Activated T-cell treated with anti-CD3 and anti-CD28 coated beads, Interleukin-2, amount 50 U/mL, for 4 hours (primary cell): ENCODE measurements at places on chromosomes 2 and 18.

DNA sequence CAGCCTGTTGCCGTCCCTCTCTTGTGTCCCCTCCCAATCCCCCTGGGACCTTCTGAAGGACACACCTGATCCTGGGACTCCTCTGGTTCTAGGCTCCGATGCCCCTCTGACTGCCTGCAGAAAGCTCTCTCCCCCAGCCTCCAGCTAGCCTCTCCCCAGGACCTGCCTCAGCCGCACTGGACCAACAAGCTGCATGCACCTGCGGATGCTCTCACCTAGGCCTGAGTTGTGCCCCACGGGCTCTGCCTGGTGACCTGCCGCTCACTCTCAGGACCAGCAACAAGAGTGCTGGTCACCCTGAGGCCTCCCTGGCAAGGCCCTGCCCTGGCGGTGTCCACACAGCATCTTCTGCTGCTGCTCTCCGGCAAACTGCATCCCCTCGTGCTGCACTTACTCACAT, 63.0 kb downstream of the EIPR1 start:
- no peak for DNase-seq

DNA sequence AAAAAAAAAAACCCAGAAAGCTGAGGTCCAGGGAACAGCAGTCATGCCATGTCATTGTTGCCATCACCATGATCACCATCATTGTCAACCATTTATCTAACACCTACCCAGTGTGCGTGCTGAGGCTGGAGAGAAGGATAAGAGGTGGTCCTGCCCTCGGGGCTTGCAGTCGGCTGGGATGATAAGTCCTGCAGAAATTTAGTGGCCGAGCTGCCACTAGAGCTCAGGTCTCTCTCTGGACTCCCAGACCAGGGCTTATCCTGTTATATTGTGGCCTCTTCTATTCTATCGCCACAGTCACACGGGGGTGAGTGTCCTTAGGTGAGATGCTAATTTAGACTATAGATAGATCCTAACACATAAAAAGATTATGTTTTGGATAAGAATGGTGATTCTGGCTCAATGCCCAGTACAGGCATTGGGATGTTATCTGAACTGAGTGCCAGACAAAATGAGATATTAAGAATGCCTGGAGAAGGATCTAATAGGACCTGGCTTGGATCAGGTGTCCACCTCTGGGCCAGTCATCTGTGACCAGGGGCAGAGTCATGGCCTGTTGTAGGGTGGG, 43.2 kb upstream of the YWHAQ start:
- no peak for DNase-seq

DNA sequence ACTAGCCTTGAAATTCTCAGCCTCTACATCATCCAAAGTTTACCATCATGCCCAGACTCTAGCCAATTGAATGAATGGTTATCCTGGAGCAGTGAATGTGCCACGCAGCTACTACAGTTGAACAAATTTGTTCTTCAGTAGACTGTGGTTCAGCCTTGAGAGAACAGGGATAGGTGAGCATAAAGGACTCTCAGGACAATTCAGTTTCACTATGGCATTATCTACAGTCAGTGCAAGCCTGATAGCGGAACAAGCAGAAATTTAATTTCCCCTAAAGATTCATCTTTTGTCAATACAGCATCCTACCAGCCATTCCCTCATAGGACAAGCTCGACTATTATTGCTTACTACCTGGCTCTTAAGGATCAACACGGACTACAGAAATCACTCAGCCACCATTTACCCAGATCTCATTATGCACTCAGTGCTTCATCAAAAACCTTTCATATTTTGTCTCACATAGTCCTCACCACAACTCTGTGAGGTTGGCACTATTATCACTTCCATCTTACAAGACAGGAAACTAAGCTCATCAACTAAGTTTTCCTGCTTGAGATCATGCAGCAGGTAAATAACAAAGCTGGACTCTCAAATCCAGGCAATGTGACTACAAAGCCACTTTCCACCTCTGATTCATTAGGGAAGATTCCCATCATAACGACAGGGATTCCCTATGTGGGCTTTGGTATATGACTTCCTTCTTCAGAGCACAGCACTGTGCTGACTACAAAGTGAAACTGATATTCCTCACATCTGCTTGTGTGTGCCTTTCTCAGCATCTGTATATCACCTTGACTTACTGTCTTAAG, 181.5 kb upstream of the ACVR2A start:
- no peak for DNase-seq

DNA sequence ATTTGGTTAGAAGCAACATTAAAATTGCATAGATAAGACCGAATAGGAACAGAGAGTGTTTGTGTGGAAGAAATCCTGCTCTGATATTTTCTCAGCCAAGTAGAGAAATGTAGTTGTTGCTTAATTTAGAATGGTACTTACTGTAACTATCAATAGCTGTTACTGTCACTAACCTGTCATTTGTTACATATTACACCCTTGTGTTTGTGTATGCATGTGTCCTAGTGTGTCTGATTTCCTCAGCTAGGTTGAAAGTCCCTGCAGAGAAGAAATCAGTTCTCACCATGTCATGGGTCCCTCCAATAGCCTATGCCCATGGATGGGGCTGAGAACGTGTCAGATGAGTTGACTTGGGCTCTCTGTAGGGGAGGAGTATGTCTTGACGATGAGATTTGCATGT, 94.4 kb downstream of the SPTBN1 start:
- no peak for DNase-seq

DNA sequence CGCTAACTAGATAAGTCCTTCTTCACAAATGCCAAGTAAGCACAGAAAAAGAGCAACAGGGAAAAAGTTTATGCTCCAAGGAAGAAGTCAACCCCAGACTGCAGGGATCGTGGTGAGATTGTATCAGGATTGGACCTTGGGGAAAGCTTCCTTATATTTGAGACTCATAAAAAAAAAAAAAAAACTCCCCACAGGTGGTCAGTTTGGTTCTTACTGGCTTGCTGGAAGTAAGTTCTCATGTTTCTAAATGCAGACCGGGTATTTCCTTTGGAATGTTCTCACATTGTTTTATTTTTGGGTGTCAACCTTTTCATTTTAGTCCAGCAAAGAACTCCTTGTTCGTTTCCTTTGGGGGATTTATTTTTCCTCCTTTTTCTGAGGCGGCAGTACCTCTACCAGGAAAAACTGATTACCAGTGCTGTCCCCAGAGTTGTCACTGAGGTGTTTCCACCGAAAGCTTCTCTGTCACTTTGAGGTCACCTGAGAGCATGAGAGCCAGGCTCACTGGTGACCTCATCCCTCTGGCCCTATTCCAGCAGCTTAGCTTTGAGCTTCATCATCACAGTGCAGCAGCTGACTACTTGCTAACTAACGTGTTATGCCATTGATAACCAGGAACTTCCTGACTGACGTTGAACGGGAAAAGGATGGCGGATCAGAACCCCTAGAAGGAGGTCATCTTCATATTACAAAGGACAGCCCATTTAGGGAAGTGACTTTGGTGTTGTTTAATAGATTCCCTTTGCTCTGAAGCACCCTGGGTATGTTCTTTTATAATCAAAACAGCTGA, 16.8 kb upstream of the ATP8B1 start:
- no peak for DNase-seq

DNA sequence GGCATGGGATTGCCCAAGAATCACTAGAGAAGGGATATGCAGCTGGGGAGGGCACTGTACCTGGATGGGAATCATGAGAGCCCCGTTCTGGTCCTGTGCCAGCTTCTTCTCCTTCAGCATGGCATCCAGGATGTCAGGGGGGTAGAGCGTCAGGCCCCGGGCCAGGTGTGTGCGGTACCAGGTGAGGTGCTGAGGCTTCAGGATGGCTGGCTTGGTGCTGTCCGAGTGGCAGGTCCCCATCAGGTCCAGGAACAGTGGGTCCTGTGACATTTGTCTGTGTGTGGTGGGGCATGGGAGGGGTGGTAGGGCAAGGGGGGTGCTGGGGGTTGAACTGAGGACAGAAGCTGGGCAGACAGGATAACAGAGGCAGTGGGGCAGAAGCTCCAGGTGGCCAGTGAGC, 13.2 kb downstream of the CFAP65 start:
- DNase-seq = no peak
